Cerebellar cortex (tissue), 1 donor: ENCODE measurements at places on chromosomes 7 and 10.

- DNase-seq = no peak
Measured at GRCh38 chr10:116627386-116627933, 6.7 kb downstream of the PNLIPRP2 start.

DNA sequence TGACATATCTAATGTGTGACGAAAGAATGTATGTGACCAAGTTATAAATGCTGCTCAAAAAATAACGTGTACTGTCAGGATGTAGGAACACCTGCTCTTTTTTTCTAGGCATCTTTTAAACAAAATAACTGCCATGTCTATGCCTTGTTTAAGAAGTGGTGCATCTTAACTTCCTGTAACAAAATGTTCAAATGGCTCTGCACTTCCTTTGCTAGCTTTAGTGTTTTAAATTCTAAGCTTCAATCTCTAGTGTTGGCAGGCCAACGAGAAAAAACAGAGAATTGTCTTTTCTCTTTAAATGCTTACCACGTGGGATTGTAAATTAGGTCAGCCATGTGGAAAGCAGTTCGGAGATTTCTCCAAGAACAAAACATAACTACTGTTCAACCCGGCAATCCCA, 14.6 kb upstream of the PDSS1 start:
- DNase-seq = no peak

- DNase-seq = no peak
Measured at GRCh38 chr7:156209087-156209486, 396.8 kb upstream of the SHH start.

GRCh38 chr7:46616636-46617035, 695.6 kb upstream of the IGFBP3 start:
- no peak for DNase-seq

DNA sequence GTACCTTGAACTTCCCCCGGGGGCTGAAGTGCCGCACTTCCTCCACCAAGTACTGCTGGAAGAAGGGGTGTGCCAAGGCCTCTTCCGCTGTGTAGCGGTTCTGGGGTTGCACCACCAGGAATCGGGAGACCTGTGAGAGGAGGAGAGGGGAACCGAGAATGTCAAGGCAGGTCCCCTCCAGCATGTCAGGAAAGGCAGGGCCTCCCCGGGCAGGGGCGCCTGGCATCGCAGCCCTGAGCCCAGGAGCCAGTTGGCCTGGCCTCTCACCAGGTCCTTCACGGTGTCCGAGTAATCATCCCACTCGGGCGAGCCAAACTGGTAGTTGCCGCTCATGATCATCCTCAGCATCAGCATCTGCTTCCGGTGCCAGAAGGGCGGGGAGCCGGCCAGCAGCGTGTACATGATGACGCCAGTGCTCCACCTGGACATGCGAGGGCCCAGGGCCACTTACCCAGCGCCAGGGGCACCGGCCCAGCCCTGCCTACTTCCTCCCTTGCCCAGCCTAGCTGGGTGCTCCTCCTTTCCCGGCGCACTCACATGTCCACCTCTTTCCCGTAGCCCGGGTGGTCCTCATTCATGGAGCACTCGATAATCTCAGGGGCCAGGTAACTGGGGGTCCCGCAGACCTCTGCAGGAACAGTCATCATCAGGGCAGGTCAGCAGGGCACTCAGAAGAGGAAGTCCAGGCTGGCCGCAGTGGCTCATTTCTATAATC, 11.0 kb downstream of the PHKG1 start:
- no peak for DNase-seq

DNA sequence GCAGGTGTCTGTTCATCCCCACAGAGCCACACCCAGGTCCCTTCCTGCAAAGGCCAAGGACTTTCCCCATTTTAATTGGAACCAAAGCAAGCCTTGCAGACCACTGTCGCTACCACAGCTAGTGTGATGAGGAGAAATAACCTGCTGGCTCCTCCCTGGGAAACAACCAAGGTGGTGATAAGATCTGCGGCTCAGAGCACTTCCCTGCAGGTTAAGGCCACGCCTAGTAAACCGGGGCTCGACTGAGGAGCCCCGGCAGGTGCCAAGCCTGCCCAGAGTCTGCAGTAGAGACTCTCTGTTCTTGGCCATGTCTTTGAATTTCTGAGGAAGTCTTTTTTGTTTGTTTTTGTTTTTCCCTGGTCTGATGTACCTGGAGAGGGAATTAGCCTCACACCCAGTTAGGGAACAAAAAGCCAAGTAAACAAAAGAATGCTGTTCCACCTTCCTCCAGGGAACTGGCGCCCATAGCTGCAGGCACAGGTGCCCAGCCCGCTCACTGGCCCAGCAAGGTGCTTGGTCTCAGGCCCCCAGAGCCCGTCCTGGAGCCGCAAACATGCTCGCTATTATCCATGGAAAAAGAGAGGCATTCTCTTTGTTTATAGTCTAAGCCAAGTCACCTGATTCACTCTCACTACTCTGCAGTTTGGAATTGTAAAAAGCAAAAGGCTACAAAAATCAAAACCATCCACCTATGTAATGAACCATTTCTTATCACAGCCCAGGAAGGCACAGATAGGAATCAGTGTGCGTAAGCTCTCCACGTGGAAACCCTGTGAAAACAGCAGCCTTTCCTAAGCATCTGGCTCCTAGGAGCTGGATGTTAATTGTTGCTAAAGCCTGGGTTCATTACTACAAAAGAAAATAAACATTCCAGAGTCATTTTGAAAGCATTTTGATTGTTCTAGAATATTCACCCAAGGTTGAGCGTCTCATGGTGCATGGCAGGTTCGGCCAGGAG, 2.7 kb downstream of the GPR146 start:
- no peak for DNase-seq
